ENCODE measurements at places on chromosomes 2 and 18.
A peak's percentile ranks its signal among the peaks of the same experiment; 100 is the strongest.

DNA sequence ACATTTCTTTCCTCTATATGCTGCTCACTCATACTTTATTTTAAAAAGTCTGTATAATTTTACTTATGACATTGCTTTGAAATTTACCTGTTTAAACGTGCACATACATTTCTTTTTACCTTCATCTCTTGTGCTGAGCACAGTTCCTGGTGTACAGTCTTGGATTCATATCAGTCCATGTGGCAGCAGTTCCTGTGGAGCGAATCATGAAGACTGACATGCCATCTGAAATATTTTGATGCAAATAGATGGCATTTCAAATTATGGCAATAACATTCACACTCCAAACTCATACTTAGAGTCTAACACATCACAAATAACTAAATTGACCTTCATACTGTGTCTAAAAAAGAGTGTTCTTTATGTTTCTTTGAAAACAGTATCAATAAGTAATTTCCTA lies 90.3 kb upstream of the CDH2 start:
- no peak for DNase-seq

- DNase-seq: no peak
Observed at GRCh38 chr2:7924023-7924762, 757.7 kb upstream of the ID2 start.

DNA sequence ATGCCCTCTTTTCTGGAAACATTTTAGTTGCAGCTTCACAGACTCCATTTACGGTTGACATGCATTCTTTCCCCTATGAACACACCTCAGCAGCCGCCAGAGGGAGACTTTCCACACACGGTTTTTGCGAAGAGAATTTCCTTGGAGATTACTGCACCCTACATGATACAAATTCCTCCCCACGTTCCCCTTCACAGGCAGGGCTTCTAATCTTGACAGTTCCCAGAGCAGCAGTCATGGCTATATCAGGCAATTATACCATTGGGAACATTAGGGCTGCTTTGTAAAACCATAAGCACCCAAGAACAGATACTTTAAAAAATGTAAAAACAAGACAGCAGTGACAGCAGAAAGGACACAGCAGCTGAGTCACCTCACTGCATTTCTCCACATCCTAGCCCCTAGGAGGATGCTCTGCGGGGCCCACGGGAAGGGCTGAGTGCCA lies 253.8 kb downstream of the TGIF1 start:
- DNase-seq: no peak

DNA sequence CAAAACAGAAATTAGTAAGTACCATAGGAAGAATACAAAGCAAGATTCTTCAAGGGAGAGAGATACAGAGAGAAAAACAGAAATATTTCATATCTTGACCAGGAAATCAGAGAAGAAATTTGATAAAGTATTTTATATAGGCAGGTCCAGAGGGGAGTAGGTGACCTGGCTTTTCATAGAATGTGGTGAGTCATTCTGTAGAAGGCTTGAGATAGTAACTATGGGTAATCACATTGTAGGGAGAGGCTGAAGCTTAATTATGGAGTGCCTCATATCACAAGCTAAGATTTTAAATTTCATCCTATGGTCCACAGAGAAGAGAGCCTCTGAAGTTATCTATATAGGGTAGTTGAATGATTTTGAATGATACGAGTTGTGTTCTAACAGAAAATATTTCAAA lies 195.0 kb upstream of the CYRIA start:
- no peak for DNase-seq

DNA sequence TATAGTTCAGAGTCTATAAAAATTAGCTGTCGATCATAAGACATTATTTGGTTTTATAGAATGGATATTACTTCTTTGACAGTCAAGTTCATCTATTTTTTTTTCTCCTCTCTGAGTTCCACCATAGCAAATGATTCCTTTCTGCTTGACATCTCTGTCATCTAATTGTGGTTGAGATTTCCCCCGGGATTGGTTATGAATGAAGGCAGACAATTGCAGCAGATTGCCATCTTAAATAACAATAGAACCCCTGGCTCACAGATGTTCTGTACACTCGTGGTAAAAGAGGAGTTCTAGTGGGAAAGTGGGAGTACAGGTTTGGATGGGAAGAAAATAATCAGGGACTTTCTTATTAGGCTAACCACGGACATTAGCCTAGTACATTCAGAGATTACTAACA lies 292.1 kb upstream of the NRXN1 start:
- DNase-seq: no peak

- no peak for DNase-seq
Observed at GRCh38 chr18:47087676-47088075, 52.3 kb upstream of the ELOA2 start.

GRCh38 chr2:201151127-201151981 lies 31.6 kb upstream of the CASP10 start:
- DNase-seq: no peak

DNA sequence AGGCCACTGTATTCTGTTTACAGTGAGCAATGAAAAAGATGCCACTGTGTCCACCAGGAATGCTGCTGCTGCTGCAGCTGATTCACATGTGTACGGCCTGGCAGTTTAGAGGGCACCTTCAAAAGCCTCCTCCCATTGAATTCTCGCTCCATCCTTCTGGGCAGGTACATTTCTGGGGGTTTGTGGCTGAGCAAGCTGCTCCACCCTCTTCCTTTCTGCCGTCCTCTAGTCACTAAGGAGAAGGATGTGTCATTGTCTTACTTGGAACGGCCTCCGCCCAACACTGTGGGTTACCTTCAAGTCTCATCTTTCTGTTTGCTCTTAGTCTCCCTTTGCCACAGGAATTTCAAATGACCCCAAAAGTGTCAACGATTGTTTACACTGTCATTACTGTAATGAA lies 182.0 kb downstream of the ZBTB7C start:
- no peak for DNase-seq

- DNase-seq: no peak
Observed at GRCh38 chr2:199144546-199144945, 313.2 kb downstream of the SATB2 start.

DNA sequence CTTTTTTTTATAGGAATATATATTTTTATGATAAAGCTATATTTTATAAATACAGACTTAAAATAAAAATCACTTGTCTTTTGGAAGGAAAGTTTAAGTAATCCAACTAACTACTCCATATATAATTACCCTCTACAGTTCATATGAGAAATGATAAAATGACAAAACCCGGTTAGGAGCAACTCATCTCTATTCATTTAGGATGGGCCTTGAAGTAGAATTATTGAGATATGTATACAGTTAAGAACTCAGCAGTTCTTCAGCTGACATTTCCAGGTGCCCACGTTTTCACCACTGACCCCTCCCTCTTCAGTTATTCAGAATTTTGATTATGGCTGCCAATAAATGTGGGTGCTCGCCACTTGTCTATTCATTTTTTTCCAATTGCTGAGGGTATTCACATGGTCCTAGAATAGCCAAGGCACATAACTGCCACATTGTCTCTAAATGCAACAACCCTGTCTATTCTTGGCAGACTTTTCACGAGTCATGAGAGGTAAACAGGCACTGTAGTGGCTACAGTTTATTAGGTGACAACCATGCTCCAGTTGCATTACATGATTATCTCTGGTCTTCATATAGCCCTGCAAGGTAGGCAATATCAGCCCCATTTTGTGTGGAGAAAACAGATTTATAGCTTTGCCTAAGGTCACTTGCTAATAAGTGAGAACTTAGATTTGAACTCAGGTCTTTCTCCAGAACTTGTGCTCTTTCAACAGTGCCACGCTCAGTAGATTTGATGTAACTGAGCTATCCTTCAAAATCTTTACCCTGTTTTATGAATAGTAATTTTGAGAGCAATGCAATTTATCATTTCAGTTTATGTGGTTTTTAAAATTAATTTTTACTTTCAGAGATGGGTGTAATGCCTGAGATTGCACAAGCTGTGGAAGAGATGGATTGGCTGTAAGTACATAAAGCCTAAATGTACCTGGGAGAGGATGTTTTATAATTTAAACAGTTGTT lies 2.9 kb downstream of the DDX1 start:
- DNase-seq: no peak

DNA sequence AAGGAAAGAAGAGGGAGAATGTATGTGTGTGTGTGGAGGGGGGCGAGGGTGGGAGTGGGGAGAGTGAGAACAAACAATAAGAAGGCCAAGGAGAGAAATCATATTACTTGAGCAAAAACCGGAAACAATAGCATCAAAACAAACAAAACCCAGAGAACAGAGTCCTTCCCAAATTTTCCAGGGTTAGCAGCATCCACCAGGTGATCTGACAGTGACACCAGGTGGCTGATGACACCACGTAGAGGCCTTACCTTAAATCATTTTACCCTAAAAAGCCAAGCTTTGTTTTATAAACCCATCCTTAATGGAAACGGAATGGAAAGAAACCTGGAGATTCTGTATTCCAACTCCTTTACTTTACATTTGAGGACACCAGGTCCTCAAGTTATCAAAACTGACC lies 42.9 kb downstream of the CDCA7 start:
- DNase-seq: no peak

GRCh38 chr2:69902213-69902922 lies 8.6 kb downstream of the SNRNP27 start:
- no peak for DNase-seq

- DNase-seq: no peak
Observed at GRCh38 chr2:178076130-178076529, 3.6 kb upstream of the PDE11A start.

DNA sequence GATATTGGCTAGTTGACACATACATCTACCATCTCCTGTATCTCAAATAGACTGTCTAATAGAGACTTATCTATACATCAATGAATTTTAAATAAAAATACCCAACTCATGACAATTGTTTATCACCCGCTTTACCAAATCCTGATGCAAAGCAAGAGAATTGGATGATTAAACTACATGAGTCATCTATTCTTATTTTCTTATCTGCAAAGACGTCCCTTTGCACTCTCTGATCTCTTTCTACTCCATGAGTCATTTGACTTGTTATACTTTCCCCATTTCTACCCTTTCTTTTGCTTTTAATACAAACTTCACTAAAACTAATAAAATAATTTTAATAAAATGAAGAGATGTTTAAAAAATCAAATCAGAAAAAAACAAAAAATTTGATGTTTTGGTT lies 261.7 kb upstream of the MAP2 start:
- DNase-seq: no peak

DNA sequence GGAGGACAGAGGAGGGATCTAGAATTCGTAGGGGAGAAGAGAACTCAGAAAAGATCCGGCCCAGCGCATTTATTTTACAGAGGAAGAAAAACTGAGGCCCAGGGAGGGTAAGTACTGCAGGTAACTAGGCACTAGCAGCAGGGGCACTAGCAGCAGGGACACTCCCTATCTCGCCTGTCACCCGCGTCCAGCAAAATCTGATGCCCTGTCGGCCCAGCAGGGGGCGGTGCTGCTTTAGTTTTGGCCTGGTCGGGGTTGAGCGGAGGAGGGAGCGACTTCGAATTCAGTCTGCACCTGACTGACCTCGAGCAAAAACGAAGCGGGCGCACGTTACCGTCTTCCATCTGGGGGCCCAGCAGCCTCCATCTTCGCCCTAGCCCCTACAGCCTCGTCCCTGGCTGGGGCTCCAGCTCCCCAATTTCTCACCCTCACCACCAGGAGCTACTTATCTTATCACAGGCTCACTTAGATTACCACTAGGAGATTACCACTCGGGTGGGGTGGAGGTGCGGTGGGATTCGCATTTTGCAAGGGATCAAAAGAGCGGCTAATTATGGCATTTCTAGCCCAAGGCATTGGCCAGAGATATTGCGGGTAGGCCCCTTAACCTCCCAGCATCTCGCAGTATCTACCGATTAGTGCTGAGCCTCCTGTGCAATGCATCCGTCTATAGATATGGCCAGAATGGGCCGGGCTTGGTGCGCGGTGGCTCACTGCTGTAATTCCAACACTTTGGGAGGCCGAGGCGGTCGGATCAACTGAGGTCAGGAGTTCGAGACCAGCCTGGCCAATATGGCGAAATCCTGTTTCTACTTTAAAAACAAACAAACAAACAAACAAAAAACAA lies 17.8 kb upstream of the CD8A start:
- peak; percentile 84 for DNase-seq

DNA sequence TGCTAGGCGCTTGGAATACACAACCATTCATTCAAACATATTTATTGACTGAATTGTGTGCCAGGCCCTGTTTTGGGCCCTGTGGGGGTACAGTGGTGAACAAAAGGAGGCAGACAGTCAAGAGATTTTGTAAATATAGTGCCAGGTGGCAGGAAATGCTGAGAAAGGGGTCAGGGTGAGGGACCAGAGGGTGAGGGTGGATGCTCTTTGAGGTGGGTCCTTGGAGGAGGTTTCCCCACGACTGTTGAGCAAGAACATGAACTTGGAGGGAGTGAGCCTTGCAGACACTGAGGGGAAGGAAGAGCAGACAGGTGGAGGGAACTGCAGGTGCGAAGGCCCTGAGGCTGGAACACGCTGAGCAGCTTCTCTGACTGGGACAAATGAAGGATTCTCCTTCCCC lies 40.7 kb downstream of the ODC1 start:
- DNase-seq: no peak

GRCh38 chr2:227536445-227536844 lies 62.2 kb upstream of the SCYGR2 start:
- no peak for DNase-seq

- no peak for DNase-seq
Observed at GRCh38 chr18:41693008-41693407, 262.0 kb upstream of the PIK3C3 start.

DNA sequence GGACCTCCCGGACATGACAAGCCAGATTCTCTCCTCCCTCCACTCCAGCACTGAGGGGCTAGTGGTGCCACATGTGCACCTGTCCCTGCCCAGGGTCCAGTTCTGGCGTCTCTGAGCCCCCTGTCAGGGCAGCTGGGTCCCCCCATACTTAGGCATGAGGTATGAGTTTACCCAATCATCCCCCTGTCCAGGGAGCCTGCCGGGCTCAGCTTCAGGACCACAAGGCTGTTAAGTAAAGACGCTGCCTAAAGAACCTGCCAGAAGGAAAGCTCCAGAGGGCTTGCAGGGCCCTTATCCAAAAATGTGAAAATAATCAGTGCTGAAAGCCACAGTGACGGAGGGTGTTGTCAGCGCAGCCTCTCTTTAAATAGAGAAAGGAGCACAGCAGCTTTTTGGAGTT lies 40.0 kb downstream of the SH3BP4 start:
- DNase-seq: no peak

DNA sequence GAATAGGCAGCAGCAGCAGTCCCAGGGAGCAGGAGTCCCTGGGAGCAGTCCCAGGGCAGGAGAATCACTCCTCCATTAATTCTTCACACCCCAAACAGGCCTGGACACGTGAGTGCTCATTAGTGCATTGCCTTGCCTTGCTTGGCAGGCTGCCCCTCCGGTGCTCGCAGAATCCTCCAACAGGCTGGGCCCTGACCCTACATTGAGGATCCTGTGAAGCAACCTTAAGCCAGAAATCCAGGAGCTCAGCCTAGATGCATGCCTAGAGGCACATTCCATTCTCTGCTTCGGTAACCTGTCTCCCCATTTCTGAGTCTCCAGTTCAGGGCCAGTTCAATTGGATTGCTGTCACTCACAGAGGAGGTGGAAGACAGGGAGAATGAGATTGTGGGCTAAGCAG lies 97.4 kb upstream of the LRATD1 start:
- DNase-seq: no peak

GRCh38 chr2:187593697-187594096 lies 39.5 kb upstream of the TFPI start:
- DNase-seq: no peak
